ENCODE measurements at places on chromosomes 6 and 20.
A peak's percentile ranks its signal among the peaks of the same experiment; 100 is the strongest.

DNA sequence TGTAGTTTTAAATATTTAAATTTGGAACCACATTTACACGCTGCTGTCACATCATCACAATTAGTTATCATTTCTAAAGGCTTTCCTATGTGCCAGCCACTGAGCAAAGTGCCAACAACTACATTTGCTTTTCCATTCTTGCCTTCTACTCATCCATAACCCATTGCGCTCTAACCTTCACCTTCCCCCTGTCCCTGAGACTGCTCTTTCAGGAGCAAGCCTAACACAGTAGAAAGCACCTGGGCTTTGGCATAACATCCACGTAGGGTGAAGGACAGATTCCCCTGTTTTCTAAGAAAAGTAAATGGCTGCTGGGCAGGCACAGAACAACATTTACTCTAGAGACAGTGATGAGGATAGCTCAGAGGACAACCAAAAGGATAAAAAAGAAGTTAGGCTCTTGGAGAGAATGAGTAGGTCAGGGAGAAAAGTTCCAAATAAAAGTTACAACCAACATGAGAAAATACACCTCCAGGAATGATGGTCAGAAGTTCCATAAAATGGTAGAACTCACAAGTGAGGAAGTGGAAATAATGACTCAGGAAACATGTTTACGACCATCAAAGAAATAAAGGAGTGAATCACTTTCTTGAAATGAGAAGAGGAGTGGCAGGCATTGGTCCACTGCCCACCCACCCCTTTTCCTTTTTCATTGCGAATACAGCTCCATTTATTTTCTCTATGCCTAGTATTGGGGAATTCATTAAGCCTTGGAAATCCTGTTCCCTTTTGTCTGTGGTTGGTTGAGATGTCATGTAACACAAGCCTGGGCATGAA, 77.2 kb downstream of the PFDN4 start:
- no peak for DNase-seq

- DNase-seq: no peak
Measured at GRCh38 chr6:52388790-52389189, 26.8 kb downstream of the PAQR8 start.

DNA sequence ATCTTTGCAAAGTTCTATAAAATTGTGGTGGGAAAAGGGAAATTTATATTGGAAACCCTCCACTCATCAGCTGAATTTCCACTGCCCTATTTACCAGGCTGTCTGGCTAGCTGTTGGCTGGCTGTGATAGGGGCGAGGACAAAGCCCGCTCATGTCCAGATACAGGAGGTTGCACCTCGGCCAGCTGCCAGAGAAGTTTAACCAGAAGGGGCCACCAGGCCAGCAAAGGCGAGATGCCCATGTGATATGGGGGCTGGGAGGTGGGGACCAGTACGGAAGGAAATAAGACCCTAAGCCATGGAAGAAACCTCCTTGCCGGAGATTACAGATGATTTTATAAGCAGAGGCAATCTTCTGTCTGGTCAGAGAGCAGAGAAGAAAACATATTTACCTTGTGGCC, 143.8 kb downstream of the FNDC1 start:
- no peak for DNase-seq

GRCh38 chr6:70166088-70166958, 136.6 kb downstream of the COL9A1 start:
- peak; percentile 4 for DNase-seq

- DNase-seq: no peak
Measured at GRCh38 chr20:41182296-41183212, 45.2 kb downstream of the PLCG1 start.

- peak; percentile 68 for DNase-seq
Measured at GRCh38 chr6:170087941-170088581, 202.8 kb downstream of the DLL1 start.

DNA sequence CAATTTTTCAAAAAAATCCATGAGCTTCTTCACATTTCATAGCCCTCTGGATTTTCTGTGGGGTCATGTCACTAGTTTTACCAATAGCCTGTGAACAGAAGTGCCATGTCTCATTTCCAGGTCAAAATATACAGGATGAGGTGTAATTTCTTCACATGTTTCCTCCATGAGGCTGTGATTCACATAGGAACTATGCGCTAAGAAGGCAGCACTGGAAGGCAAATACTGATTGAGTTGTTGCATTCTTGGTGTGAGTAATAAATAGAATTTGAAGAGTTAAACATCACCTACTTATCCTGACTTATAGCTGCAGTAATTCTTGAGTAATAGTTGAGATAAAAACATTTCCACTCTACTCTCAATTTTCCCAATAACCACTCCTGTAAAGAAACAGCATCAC, 442.3 kb downstream of the HAO1 start:
- no peak for DNase-seq

- no peak for DNase-seq
Measured at GRCh38 chr20:60057866-60058807, 99.9 kb downstream of the CDH26 start.

DNA sequence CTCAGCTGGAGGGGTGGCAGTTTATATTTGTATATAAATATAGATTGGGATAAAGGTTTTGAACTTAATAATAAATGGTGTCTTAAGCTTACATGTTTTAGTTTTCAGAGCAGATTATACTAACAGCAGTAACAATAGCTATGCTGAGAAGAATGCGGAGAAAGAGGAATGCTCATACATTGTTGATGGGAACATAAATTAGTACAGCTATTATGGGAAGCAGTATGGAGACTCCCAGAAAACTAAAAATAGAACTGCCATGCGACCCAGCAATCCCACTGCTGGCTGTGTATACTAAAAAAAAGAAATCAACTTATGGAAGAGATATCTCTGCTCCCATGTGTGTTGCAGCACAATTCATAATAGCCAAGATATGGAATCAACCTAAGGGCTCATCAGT, 127.9 kb downstream of the BCKDHB start:
- no peak for DNase-seq

DNA sequence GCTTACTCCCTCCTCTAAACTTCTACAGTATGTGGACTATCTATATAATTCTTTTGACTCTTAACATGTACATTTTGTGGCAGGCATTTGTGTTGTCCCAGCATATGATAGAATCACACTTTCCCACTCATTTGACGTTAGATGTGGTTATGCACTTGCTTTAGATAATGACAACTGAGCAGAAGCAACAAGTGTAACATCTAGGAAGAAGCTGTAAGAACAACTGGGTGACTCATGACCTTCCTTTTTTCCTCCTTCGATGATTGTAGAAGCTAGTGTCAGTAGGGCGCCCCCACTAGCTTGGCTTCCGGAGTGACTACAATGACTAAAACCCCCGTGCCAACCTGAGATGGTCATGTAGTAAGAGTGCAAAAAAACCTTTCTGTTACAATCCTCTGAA, 74.6 kb upstream of the CEP85L start:
- no peak for DNase-seq

DNA sequence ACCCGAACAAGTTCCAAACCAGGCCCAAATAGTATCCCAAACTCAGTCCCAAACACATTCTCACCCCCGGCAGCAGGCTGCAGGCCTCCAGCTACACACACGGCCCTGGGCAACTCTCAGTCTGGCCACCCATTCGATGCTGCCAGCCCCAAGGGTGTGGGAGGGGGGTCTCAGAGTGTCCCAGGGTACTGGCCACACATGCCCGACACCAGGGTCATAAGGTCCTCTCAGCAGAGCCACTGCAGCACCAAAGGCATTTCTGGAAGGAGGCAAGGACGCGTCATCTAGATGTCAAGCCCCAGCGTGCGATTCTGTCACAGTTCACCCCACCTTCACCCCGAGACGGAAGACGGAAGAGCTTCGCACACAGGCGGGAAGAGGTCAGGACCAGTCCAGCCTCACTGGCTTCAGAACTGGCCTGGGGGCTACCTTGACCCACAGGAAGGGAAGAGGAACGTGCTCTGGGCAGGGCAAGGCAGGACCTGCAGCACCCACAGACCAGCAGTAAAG, 9.5 kb downstream of the MYL9 start:
- DNase-seq: no peak

DNA sequence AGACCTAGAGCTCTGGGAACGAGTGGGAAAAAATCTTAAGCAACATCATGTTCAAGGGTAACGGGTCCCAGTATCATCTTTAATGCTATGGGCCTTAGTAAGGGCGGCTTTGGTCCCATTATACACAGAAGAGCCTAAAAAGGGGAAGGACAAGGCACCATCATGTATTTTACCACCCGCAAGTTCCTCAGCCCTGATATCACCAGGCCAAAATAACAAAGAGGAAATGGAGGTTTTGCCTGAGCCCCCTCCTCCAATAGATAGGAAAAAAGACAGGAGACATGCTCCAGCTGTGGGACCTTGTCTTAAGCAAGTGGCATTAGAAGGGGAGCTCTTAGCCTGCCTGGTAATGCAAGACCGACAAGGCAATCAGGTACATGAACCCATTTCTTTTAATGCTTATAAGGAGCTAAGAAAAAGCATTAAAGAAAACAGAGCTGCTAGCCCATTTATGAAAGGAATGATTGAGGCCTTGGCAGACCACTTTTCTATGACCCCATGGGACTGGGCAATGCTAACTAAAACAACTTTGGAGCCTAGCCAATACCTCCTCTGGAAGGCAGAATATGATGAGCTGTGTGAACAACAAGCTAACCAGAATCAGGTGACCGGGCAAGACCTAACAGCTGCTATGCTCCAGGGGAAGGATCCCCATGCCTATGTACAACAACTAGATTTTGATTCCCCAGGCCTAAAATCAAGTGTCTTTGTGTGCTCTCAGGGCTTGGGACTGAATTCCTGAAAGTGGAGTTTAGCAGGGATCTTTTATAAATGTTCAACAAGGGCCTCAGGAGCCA, 23.2 kb downstream of the HLA-DPA1 start:
- DNase-seq: no peak

DNA sequence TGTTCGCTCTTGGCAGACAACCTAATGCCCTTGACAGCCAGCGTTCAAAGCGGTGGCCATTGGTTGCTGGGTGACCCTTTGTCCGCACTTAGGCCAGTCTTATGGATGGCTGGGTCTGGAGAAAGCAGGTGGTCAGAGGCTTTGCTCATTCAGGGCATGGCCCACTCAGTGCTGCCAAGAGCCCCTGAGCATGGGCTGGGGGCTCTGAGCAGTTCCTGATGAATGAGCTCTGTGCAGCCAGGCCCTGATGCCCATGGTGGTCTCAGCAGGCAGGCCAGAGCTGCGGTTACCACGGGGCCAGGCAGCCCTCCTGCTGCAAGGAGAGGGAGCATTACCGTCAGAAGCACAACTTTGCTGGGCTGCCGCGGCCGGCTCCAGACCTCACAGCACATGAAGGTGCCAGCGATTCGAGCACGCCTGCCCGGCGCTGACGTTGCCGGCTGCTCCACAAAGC, 36.3 kb downstream of the CDH4 start:
- DNase-seq: no peak

DNA sequence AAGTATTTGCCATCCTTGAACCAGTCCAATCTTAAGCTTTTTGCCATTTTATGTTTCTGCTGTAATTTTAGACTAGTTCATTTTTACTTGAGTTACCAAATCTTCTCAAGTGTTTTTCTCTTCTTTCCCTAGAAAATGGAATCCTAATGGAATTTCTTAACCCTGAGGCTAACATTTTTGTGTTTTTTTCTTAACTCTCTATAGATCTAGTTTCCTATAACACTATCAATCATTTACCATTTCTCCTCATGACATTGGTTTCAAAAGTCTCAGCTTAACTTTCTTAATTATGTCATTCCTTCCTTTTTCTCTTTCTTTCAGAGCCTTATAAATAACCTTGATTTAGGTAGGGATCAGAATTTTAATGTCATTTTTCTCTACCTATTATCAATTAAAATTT, 54.8 kb downstream of the SENP6 start:
- no peak for DNase-seq

GRCh38 chr6:91664327-91664959, 1077.6 kb upstream of the MAP3K7 start:
- DNase-seq: no peak

- DNase-seq: no peak
Measured at GRCh38 chr6:12637960-12638641, 78.5 kb upstream of the PHACTR1 start.

DNA sequence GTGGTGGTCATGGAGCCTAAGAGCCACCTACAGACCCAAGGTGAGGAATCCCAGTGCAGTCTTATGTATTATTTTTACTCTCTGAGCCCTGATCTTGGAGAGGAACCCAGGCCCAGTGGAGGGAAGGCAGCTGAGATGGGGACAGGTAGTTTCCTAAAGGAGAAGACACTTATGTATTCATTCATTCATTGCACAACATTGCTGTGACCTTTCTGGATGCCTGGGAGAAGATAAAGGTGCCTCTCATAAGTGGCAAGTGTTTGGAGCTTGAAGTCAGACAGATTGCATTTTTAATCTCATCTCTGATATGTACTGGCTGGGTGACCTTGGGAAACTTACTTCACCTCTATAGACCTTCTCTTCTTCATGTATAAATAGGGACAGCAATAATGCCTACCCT, 111.1 kb downstream of the CEBPB start:
- DNase-seq: no peak

- DNase-seq: no peak
Measured at GRCh38 chr20:58459058-58459750, 56.0 kb downstream of the APCDD1L start.

- no peak for DNase-seq
Measured at GRCh38 chr6:16868968-16869367, 107.7 kb upstream of the ATXN1 start.

DNA sequence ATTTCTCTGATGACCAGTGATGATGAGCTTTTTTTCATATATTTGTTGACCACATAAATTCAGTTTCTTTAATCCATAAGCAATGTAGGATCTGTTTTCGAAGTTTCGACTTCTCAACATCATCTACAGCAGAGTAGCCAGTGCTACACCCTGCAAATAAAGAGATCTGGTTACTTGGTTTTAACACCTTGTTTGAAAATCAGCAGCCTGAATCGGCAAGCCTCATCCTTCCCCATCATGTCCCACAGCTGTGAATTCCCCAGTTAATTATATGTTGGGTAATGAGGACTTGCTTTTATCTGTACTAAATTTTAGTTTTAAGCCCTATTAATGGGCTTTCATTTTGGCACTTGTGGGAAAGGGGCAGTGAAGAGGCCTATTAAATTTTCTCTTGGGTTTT, 80.6 kb downstream of the BMP2 start:
- no peak for DNase-seq

GRCh38 chr6:28658475-28659249, 133.0 kb downstream of the GPX5 start:
- DNase-seq: no peak

GRCh38 chr6:92753956-92754355, 665.4 kb downstream of the EPHA7 start:
- no peak for DNase-seq

GRCh38 chr6:168031411-168031971, 34.0 kb downstream of the KIF25 start:
- no peak for DNase-seq

GRCh38 chr20:59785986-59786795, 147.2 kb downstream of the SYCP2 start:
- DNase-seq: no peak

- no peak for DNase-seq
Measured at GRCh38 chr20:58906894-58907293, 54.4 kb downstream of the GNAS start.

DNA sequence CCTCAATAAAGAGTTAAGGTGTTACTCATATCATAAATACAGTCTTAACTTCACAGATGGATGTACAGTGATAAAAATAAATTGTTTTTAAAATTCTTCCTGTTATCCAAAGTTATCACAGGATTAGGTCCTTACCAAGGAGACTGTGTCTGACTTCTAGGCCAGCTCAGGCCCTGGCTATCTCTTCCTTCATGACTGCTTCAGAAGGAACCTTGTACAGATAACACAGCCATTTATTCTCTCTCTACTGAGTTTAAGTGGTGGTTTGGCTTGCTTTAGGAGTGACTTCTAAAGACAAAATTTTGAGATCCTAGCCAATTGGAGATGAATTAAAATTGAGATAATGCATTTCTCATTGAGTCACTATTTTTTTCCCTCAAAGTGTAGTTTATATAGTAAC, 40.8 kb upstream of the RNF182 start:
- no peak for DNase-seq

- DNase-seq: no peak
Measured at GRCh38 chr6:31094389-31094881, 17.9 kb downstream of the C6orf15 start.
